ENCODE measurements at places on chromosomes 2 and 18.

- no peak for DNase-seq
These were observed 460 bp upstream of the ZBTB7C start for GRCh38 chr18:48409591-48410094.

GRCh38 chr2:42909966-42910365, 117.6 kb upstream of the HAAO start:
- DNase-seq = no peak

GRCh38 chr2:223532161-223532560, 70.0 kb downstream of the SCG2 start:
- DNase-seq = no peak

- no peak for DNase-seq
These were observed 189.3 kb downstream of the SH3RF3 start for GRCh38 chr2:109318150-109318948.

- no peak for DNase-seq
These were observed 984 bp downstream of the CCDC88A start for GRCh38 chr2:55418512-55419232.

GRCh38 chr18:8208716-8209115, 400.5 kb upstream of the RAB12 start:
- no peak for DNase-seq

- no peak for DNase-seq
These were observed 447 bp downstream of the RETSAT start for GRCh38 chr2:85353876-85354285.

DNA sequence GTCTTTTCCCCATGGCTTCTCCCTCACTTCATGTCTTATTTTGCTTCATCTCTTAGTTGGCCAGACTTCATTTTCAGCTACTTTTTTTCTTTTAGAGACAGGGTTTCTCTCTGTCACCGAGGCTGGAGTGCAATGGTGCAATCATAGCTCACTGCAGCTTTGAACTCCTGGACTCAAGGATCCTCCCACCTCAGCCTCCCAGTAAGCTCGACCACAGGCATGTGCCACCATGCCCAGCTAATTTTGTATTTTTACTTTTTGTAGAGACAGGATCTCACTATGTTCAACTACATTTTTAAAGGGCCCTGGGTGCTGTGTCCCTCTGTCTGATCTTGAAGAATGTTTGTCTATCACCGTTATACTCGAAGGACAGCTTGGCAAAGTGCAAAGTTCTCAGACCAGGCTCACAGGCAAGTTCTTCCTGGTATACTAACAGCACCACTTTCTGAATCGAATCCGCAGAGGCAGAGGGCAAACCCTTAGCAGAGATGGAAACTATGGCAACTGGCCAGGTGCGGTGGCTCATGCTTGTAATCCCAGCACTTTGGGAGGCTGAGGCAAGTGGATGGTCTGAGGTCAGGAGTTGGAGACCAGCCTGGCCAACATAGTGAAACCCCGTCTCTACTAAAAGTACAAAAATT, 60.9 kb downstream of the SOWAHC start:
- no peak for DNase-seq

DNA sequence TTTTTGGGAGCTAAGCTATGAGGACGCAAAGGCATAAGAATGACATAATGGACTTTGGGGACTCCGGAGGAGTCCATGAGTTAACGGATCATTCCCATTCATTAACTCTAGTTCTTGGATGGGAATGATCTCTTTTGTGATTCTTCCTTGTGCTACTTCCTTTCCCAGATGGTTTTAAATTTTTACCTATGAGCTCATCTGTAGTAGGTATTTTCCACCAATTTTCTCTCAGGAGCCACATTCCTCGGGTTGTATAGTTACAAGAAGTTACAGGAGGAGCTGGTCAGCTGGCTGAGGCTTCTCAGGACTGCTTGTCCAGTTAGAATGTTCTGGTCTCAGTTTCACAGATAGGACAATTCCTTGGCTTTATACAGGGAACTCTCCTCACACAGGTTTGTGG, 42.9 kb upstream of the LPIN2 start:
- no peak for DNase-seq

DNA sequence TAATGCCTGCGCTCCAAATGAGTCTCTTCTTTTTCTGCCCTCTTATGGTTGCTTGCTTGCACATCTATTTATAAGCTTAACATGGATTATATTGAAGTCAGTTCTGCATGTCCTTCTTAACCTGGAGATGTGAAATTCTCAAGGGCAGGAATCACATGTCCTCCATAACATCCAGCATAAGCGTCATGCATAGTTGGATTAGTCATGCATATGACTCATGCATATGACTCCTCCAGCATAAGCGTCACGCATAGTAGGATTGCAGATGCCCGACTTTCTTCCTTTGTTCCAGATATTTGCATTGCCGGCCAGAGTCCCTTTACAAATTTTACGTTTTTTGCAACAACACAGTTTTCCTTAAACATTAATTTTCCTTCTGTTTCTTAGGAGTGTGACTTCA, 308.6 kb downstream of the TGIF1 start:
- no peak for DNase-seq

DNA sequence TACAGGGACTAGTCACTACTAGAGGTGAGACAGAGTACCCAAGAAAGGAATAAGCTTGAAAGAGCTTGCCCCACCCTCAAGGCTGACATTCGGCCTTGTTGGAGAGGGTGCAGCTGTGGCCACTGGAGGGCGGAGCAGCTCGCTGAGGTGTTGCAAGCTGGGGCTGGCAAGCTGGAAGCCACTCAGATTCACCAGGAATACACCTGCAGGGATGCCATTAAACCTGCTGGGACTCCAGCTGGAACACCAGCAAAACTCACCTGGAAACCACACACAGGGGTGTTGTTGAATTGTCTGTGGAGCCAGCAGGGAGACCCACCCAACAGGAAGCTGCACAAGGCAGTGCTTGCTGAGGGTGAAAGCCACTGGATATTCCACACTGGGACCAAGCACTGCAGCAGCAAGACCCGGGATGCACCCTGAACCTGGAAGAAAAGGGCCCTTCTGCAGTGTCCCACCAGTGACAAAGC, 26.1 kb downstream of the KCTD18 start:
- DNase-seq = no peak

DNA sequence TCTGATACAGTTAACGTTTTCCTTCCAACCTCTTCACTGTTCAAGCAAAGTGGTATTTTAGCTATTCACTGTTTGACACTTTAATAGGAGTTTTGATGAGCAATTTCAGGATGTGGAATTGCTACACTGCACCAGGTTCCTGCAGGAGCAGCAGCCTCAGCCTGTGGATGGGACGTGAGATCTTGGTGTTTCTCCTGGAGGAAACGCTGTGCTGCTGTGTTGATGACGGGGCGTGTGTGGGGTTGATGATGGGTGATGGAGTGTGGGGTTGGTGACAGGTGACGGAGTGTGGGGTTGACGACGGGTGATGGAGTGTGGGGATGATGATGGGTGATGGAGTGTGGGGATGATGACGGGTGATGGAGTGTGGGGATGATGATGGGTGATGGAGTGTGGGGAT, 98.9 kb downstream of the RTP5 start:
- DNase-seq = no peak

DNA sequence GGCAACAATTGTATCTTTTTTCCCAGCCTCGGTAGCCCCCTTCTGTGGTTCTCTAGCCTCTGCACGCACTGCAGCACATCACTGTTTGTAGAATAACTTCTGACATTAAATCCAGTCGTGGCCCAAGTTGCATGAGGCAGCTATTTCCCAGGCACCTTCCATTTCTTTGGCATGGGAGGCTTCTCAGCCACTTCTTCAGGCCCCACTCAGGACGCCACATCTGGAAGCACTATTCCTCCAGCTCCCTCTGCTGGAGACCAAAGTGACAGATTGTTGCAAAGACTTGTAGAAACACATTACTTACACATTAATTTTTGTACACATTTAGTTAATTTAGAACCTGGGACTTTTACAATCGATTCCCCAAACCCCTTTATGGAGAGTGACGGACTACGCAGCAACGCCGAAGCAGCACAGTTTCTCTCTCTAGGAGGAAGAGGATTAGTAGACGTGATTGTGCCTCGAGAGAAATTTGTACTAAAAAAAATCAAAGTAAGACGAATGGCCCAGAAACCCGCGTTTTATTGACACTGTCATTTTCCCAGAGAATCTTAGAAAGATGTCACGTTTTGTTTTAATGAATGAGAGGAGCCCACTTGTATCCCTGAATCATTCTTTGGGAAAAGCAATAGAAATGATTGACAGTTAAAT, 57.8 kb upstream of the RGPD5 start:
- no peak for DNase-seq

DNA sequence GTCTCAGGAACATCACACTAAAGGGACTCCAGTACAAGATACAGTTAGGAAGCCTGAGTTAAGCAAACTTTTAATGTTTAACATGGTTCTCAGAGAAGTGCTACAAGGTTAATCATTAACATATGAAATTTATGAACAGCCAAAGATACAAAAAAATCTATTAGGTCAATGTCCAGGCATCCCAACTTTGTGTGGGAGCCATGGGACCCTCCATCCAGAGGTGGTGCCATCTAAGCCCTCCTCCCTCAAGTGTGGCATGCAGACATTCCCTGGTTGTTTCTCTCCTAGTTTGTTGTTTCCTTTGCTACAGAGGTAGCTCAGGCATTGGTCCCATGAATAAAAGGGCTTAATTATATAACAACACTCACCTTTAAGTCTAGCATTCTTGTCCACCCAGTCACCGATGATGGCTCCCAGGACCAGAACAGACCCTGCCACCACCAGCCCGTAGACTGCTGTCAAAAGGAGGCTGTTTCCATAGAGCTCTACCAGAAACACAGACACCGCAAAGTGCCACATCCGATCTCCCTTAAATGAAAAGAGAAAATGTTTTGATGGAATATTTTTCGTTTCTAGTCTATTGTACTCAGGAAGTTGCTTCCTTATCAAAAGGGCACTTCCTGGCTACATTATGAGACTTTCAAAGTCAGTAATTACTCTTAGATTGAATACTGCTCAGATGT, 5.7 kb downstream of the SLC40A1 start:
- no peak for DNase-seq

- DNase-seq = no peak
These were observed 86.9 kb upstream of the ARL5A start for GRCh38 chr2:151914989-151915628.

- no peak for DNase-seq
These were observed 181.4 kb upstream of the FN1 start for GRCh38 chr2:215617060-215617824.

GRCh38 chr2:177353187-177353478, 39.4 kb upstream of the AGPS start:
- no peak for DNase-seq

- DNase-seq = no peak
These were observed 104.5 kb downstream of the KCTD1 start for GRCh38 chr18:26443853-26444252.

- no peak for DNase-seq
These were observed 258.6 kb downstream of the CAMKMT start for GRCh38 chr2:44620189-44620990.

DNA sequence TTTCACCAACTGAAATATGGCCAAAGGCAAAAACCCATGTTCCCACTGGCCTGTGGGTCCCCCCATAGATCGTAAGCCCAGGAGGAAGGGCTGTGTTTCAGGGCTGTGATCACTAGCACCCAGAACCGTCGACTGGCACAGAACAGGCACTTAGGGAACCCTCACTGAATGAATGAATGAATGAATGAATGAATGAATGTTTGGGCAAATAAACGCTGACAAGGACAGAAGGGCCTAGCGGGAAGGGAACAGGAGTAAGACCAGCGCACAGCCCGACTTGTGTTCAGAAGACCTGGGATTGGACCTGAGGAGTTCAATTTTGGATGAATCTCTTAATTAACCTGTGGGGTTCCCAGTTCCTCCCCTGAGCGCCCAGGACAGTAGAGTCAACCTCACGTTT, 76.2 kb downstream of the TPO start:
- no peak for DNase-seq

- no peak for DNase-seq
These were observed 43.7 kb downstream of the CD8B2 start for GRCh38 chr2:106530866-106531265.

- DNase-seq = no peak
These were observed 43.9 kb downstream of the PSD4 start for GRCh38 chr2:113217455-113218282.

GRCh38 chr18:34038086-34038485, 186.6 kb downstream of the NOL4 start:
- DNase-seq = no peak

GRCh38 chr2:46872902-46873603, 42.6 kb downstream of the MCFD2 start:
- no peak for DNase-seq

DNA sequence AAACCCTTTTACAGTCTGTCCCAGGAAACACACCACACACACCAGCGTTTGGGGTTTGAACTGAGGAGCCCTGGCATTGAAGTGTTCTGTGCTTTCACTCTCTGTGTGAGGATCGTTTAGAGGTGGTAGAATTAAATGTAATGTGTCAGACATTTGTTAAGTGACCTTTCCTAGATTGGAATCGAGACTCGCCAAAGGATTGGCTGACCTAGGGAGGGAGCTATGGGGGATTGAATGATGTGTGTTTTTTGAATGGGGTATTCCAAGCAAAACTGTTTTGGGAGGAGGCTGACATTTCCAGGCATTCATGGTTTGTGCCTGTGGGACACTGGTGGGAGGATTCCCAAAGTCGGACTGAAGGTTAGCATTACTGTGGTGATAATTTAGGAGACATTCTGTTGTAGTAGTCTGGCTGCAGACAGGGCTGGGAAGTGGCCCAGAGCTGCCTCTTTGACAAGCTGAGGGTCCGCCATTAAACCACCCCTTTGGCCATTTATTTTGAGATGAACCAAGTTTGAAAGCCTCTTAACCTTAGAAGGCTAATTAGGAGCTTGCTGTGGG, 1.7 kb downstream of the MYO1B start:
- DNase-seq = no peak

GRCh38 chr2:98172951-98173350, 86.0 kb downstream of the VWA3B start:
- no peak for DNase-seq

- DNase-seq = no peak
These were observed 15.3 kb downstream of the LAPTM4A start for GRCh38 chr2:20035955-20036666.

DNA sequence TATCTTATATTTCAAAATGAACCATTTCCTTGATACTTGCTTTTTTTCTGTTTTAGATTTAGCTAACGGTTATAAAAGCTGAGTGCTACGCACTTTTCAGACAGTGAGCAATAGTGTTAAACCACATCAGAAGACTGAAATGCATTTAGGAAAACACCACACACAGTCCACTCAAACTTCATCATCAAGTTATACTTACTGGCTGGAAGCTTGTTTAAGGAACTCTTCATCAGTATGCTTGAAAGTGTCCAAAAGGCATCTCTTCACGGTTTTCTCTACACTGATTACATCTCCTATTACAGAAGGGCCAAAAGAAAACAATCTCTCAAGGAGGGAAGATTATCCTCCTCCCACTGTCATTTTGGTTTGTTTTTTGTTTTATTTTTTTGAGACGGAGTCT, 19.7 kb downstream of the ILKAP start:
- no peak for DNase-seq

- DNase-seq = no peak
These were observed 437.4 kb downstream of the MEIS1 start for GRCh38 chr2:66872081-66872985.

GRCh38 chr2:160210599-160211138, 10.6 kb upstream of the ITGB6 start:
- DNase-seq = peak; percentile 37

Measured in activated CD4-positive, CD25-positive, alpha-beta regulatory T cell treated with anti-CD3 and anti-CD28 coated beads, Interleukin-2, amount 50 U/mL, for 16 hours (primary cell).